Activated CD4-positive, alpha-beta T cell treated with anti-CD3 and anti-CD28 coated beads, Interleukin-10, Interleukin-2, amounts not matched to agents 100 ng/mL and 50 ng/mL, durations not matched to agents 16 hours and 8 hours (primary cell): ENCODE measurements at places on chromosomes 7 and 10.

DNA sequence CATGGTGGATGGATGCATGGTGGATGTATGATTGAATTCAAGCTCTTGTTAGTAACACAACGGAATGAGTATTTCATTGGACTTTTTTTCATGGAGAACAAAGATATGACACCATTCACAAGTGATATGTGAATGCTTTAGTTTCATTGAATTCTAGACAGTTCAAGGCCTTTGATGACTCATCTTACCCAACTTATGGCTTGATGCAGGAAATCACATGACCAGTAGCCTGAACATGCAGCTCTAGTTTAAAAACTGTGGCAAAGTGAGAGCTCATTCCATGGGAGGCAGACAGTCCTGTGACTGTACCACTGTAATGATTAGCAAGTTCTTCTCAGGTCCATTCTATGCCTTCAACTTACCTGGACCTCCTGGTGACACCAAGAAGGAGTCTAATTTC, 1239.3 kb downstream of the TYW1 start:
- DNase-seq = no peak

GRCh38 chr7:155576900-155577508, 30.6 kb upstream of the CNPY1 start:
- no peak for DNase-seq

DNA sequence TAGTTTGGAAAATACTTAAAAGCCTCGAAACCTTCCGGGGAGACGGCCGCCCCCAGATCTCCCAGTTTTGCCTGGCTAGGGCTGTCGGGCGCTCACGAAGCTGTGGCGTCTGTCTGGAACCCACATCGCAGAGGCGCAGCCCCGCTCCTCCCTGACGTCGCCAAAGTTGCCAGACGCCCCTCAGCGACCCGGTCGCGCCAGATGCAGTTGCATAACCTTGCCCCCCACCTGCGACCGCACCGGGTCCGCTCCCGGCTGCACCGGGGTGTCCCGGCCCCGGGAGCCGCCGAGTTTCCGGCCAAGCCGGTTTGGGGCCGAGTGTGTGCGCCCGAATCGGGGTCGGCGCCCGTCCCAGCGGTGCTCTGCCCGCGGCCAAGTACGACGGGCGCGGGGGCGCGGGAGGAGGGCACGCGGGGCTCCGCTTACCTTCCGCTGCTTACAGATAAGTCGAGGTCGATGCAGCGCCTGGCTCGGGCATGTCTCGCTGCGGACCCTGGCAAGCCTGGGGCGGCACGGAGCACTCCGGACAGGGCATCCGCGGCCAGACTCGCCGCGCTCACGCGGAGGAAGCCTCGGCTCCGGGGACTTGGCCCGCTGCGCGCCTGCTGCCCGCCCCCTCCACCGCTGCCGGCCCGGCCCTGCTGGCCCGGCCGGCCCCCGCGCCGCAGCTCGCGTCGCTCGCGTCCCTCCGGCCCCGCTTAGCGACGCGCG, 665 bp downstream of the INSYN2A start:
- no peak for DNase-seq

DNA sequence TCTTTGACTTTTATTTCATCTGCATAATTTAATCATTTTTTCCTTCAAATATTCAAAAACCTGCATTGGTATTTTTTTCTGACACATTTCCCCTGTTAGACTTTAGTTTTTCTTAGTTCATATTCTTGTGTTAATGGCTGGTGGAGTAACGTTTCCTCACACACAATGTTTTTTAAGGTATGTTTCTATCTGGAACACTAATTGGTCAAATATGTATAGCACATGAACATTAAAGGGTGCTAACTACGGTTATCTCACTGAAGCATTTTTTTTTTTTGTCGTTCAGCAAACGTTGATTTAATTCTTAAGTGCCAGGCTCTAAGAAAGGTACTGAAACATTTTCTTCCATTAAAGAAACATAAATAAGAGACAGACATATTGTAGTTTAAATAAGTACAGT, 87.7 kb downstream of the PTPRZ1 start:
- no peak for DNase-seq

GRCh38 chr10:26983156-26983555, 117.1 kb downstream of the ANKRD26 start:
- DNase-seq = no peak

DNA sequence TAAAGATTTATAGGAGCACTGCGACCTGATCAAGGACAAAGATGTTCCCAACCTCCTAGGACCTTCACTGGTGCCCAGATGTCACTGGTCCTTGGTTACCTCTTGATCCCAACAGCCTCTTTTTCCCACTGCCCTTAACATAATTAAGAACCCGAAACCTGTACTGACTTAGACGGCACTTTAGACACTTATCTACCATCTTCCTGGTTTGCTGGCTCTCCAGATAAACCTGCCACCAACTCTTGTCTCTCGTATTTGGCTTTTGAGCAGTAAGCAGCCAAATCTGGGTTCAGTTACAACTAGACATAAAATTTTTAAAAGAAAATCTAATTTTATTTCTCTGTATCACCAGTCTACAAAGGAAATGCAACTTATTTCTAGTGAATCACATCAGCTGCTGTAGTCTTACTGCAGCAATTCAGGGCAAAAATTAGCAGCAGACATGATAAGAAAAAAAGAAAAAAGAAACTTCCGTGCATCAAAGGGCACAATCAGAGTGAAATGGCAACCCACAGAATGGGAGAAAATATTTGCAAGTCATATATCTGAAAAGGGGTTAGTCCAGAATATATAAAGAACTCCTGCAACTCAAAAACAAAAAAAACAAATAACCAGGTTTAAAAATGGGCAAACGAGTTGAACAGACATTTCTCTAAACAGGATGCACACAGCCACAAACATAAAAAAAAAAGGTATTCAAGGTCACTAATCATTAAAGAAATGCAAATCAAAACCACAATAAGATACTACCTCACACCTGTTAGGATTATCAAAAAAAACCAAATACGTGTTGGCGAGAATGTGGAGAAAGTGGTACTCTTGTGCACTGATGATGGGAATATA, 9.4 kb downstream of the ASB13 start:
- no peak for DNase-seq

DNA sequence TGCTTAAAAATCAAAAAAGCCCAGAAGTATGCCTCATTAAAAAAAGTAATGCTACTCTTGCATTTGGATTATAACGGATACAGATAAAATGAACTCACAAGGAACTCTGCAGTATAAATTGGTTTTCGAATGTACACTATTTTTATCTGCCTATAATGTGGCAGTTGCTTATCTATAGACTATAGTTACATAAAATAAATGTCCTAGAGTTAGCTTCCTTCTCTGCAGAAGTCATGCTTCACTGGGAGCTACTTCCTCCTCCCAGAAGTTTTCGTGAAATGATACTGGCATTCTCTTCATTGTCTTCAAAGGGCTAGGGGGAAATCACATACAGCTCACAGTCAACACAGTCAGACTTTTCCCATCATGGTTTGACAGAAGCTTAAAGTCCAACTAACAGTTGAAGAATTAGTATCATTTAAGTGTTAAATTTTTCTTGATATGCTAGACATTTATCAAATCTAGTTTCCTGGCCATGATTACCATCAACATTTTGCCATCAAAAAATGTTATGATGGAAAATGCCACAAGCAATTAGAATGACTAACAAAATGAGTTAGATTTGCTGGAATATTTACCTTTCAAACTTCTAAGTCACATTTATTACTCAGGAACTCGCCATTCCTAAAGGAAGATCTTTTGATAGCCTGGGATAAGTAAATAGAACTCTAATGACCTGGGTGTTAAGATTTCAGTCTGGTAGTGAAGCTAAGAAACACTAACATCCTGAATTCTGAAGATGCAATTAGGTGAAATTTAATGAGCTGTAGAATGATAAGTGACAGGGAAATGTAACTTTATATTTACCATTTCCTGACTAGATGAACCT, 87.3 kb upstream of the TRIL start:
- no peak for DNase-seq

GRCh38 chr10:106436123-106436715, 728.3 kb downstream of the SORCS1 start:
- no peak for DNase-seq

- DNase-seq = no peak
These were observed 61.3 kb downstream of the DNAH11 start for GRCh38 chr7:21603972-21604749.

- DNase-seq = peak; percentile 91
These were observed 112.1 kb downstream of the SGMS1 start for GRCh38 chr10:50511492-50512213.

- no peak for DNase-seq
These were observed 75.7 kb downstream of the SEMA3C start for GRCh38 chr7:80843018-80843677.

GRCh38 chr10:106565546-106565945, 599.0 kb downstream of the SORCS1 start:
- DNase-seq = no peak

- no peak for DNase-seq
These were observed 305.0 kb downstream of the TYW1 start for GRCh38 chr7:67301667-67302066.

GRCh38 chr7:158663428-158663741, 41.2 kb downstream of the NCAPG2 start:
- no peak for DNase-seq
